ENCODE measurements at places on chromosomes 16 and 17.

DNA sequence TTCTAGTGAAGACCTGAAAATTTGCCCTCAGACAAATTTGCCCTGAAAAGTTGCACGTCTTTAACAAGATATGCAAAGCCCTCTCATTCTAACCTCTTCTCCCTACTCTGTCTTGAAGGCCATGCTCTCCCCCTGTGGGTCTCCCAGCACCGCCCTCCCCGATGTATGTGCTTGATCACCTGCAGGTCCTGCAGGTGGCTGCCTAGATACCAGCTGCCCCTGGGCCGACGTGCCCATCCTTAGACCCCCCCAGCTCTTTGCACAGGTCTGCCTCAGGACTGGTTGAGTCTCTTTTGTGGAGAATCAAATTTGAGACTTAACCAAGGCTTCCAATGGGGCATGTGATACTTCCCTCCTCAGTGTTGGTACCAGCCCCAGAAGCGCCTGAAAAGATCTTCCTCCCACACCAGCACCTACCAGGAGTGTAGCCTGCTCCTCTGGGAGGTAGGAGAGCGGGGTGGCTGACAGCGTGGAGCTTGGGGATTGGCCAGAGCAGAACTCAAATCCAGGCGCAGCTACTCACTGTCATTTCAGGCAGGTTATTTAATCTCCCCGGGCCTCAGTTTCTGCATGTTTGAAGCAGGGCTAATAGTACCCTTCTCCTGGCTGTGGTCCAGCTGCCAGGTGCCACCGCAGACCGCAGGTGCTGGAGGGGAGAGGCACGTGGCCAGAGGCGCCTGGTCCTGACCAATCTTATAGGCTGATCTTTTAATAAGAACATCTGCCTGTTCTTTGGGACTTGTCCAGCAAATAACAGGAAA lies 4.5 kb upstream of the MRPL38 start:
- DNase-seq = no peak

DNA sequence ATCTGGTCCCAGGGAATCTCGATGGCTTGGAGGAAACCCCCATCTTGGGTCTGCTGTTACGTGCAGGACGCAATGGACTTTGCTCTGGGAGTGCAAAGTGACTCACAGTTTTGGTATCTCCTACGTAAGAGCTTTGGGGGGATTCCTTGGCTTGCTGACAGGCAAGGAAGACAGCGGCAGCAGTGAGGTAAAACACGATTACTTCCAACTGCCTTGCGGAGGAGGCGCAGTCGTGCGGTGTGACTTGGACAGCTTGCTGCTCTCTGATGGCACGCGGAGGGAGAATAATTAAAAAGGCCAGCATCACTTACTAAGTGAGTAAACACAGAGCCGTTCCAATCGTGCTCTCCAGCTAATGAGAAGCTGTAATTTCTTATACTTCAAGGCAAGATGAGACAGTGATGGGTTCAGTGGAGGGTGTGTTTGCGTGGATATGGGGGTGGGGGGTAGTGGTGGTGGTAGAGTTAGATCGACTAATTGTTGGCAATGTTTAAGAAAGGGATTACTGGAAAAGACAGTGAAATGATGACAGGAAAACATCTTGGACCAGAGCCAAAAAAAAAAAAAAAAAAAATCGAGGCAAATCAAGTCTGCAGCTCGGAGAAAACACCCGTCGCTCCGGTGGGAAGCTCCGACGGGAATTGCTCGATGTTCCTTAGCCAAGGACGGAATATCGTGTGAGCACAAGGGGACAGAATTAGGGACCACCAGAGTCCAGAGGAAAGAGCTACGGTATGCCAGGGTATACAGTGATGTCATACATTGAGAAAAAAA lies 184.8 kb upstream of the ZFHX3 start:
- DNase-seq = no peak

DNA sequence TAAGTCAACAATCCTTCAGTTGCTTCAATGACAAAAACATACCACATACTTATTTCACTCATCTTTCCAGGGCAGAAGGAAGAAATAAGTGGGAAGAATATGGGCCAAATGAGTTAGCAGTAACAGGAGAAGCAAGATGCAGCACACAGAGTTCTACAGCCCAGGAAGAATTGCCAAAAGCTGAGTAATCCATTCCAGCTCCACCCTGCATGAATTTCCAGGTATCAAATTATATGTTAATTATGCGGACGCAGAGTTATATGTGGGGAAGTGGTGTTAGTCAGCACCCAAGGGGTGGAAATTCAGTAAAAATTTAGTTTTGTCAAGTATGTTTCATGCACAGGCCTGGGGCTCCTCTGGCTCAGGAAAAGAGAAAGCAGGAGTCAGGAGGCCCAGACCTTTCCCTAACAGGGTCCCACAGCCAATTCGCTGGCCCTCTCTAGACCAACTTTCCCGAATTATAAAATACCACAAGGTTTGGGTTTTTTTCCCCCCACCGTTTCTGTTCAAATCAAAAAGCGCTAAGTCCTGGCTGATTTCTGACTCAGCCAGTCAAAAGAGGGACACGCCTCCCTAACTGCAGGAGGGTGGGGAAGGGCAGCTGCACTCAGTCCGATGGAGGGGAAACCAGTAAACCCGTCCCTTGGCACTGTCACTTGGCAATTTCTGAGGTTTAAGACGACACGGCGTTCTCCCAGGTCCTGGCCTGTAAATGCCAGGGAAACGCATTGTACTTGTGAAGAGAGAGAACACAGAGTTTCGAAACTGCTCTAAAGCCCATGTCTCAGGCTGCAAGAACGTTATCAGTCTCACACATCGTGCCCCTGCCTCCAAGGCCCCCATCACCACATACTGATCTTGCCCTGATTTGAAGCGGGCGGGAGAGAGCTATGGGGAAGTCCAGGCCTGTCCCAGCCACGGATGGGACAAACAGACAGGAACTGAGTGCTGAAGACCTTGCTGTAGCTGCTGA lies 58.1 kb downstream of the ZFHX3 start:
- DNase-seq = peak; percentile 86

- DNase-seq = no peak
These were observed 67.6 kb upstream of the ANKFN1 start for GRCh38 chr17:56085576-56086267.

- no peak for DNase-seq
These were observed 97.4 kb upstream of the ZFHX3 start for GRCh38 chr16:73145166-73145880.

- peak; percentile 73 for DNase-seq
These were observed 344.6 kb downstream of the SOX9 start for GRCh38 chr17:72465191-72466024.
